B cell (primary cell): ENCODE measurements at places on chromosomes 11 and 22.
A peak's percentile ranks its signal among the peaks of the same experiment; 100 is the strongest.

- DNase-seq = no peak
These were observed 1088.2 kb downstream of the TBC1D22A start for GRCh38 chr22:47850644-47851151.

DNA sequence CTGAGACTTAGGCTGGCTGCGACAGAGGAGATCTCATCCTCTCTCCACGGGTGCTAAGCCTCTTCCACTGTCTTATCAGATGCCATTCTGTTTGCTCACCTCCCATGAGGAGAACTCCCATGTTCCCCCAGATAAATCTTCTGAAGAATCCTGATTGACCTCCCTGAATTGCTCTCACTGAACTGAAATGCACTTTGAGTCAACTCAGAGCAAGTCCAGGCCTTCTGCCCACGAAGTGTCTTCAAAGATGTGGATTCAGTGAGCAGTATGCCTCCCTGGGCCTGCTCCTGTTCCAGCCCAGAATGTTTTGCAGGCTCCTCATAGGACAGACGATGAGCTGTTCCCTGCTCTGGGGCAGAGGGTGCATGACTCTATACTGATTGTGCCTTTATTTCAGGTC, 17.4 kb downstream of the TUB start:
- DNase-seq = no peak

GRCh38 chr11:96303064-96303463, 39.9 kb downstream of the MAML2 start:
- DNase-seq = no peak

- no peak for DNase-seq
These were observed 18.3 kb downstream of the ANKK1 start for GRCh38 chr11:113405724-113406478.

- DNase-seq = no peak
These were observed 56.3 kb upstream of the ZBTB44 start for GRCh38 chr11:130370845-130371590.

DNA sequence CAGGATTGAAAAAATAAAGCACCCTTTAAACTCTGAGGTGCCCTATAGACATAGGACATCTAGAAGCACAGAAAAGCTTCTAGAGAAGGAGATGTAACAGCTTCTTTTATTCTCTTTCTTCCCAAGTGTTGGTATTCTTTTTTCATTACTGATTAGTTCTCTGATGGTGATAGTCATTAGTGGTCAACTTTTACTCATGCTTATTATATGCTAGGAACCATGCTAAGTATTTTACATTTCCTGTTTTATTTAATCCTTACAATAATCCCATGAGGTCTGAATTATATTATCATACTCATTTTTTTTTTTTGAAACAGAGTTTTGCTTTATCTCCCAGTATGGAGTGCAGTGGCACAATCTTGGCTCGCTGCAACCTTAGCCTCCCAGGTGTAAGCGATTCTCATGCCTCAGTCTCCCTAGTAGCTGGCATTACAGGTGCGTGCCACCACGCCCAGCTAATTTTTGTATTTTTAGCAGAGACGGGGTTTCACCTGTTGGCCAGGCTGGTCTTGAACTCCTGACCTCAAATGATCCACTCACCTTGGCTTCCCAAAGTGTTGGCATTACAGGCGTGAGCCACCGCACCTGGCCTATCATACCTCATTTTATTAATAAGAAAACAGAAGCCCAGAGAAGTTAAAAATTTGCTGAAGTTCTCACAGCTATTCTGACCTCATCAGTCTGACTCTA, 3.0 kb downstream of the C11orf52 start:
- no peak for DNase-seq

GRCh38 chr11:123573286-123573685, 81.1 kb downstream of the SCN3B start:
- DNase-seq = no peak

- DNase-seq = no peak
These were observed 12.7 kb upstream of the OR8K1 start for GRCh38 chr11:56333156-56333555.

DNA sequence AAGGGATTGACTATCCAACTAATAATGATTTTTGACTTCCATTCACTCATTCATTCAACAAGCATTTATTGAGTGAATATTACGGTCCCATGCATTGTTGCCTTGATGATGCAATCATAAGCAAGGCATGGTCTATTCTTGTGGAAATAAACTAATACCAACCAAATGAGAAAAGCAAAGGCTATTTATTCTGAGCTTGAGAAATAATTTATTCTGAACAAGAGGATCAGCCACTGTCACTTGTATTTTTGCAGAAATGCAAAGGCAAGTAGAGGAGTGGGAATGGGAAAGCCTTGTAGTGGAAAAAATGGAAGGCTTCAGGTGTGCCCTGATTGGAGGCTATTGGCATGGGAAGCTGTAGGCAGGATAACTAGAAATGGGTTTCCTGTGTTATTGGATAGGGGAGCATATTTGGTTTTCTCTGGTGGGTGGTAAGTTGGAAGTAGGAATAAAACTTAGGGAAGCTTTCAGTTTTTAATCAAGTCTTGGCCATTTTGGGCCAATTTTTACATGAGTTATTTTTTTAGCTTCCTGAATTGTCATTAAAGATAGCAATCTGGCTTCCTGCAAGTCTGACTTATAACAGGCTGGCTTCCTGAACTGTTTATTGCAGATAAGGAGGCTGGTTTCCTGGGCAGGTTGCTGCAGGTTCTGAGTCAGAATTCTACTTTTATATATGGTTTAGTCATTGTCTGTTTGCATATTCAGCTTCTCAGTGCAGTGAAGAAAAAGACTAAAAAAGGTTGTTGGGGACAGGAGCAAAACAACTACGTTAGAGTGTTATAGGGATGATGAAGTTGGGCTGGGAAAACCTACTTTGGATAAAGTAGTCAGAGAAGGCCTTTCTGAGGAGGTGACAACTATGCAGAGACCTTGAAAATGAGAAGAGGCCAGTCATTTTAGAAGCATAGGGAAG, 106.7 kb downstream of the APIP start:
- DNase-seq = no peak

DNA sequence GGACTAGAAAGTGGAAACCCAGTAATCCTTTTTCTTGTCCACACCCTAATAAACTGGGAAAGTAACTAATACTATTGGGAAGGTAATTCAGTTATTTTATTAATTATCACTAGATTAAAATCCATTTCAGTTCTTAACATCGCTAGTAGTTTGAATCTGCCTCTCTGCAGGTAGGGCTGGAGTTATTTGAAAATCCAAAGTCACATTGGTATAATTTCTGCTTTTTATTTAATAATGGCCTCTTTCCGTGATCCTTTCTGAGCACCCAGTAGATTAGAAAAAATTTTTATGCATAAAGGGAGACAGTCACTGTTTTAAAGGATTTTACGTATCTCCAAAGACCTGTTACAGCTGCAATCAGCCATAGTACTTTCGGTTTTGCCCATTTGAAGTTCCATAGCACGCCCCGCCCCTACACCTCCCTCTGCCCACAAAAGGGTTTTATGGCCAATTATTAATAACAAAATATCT, 605 bp upstream of the COPB1 start:
- peak; percentile 73 for DNase-seq

GRCh38 chr11:120191058-120191457, 19.8 kb upstream of the OAF start:
- no peak for DNase-seq

- DNase-seq = no peak
These were observed 24.3 kb upstream of the HIKESHI start for GRCh38 chr11:86277741-86278140.

DNA sequence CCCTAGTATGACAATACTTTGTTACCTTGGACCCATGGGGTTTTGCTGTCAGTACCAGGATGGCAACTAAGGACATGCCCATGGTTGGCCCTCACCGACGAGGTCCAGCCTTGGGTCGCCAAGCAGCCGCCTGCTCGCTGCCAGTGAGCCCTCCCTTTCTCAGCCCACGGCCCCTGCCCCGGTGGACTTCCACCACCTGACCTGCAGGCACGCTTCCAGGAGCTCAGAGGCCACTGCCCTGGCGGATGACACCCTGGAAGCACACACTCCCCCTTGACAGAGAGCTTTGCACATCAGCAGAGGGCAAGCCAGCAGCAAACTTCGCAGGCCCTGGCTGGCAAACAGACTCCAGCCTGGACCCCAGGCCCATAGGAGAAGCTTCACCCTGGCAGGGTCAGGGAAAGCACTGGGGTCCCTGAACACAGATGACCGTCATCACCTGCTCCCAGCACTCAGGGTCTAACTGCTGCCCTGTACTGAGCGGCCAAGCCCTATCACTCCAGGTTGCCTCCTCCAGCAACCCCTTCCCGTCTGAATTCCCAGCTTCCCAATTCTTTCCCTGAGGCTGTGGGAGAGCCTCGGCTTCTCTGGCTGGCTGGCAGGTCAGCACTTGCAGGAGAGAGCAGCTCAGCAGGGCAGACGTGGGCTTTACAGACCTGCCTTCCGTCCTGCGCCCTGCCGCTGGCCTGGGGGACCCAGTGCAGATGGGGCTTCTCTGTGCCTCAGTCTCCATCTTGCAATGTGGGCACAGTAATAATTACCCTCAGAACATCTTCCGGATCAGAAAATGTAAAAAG, 2.7 kb upstream of the PPARA start:
- no peak for DNase-seq

GRCh38 chr11:132072044-132072857, 701.8 kb downstream of the NTM start:
- DNase-seq = no peak

DNA sequence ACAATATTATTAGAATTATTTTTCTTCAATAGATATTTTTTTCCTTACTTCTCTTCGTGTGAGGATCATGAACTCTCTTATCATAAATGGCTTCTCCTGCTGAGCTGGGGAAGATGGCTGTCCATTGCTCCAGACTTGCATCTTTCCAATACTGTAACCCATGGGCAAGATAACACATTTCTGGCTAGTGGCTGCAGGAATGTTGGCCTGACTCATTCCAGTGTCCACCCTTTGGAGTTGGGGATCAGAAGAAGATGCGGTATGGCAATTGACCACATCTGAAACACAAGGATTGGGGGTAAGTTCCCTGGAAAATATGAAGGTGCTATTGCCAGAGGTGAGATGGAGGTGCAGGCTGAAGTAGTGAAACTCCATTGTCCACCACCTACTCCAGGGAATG, 92.8 kb downstream of the FAR1 start:
- no peak for DNase-seq

DNA sequence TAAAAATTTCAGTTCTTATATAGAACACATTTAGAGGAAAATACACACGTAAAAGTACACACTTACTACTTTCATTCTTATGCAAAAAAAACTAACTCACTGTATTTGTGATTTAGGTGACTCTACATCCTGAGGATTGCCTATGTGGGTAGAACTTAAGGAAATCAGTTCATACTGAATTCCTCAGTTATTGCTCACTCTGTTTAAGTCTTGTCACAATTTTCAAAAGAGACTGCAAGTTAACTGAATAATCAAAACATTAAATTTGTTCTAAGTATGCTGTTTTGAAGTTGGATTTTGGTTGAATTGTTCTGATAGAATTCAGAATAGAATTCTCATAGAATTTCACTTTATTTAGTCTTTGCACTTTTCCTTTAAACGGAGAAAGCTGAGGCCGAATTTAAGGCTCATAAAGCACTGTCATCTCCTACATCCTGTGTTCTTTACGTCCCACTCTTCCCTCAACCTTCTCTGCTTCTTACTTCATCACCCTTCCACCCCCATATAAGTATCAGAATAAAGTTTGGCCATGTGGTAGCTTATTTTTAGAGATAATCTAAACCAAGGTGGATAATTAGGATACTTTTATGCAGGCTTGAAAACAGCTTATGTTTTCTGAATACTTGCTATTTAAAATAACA, 59.8 kb downstream of the APOL5 start:
- no peak for DNase-seq

GRCh38 chr11:33622806-33623205, 77.8 kb downstream of the C11orf91 start:
- DNase-seq = no peak

DNA sequence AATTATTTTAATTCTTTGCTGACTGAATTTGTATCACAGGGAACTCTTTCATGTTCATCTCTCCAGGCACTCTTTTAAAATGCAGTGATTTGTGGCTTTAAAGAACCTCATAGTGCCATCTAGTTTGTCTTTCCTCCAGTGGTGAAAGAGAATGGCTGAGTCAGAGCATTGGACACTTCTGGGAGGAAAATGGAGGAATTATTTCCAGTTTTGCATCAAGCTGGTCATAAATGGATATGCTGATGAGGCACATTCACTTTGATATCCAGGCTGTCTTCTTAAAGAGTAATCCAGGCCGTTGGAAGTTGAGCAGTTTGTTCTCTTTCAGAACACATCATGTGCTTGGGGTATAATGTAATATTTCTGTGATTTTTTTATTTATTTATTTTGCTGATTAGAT, 273.7 kb downstream of the DDX10 start:
- no peak for DNase-seq

GRCh38 chr22:50301581-50301991, 5.9 kb downstream of the PLXNB2 start:
- peak; percentile 74 for DNase-seq

- no peak for DNase-seq
These were observed 199.5 kb downstream of the MYO18B start for GRCh38 chr22:25941365-25941960.

GRCh38 chr11:7656704-7657103, 16.6 kb downstream of the CYB5R2 start:
- no peak for DNase-seq

DNA sequence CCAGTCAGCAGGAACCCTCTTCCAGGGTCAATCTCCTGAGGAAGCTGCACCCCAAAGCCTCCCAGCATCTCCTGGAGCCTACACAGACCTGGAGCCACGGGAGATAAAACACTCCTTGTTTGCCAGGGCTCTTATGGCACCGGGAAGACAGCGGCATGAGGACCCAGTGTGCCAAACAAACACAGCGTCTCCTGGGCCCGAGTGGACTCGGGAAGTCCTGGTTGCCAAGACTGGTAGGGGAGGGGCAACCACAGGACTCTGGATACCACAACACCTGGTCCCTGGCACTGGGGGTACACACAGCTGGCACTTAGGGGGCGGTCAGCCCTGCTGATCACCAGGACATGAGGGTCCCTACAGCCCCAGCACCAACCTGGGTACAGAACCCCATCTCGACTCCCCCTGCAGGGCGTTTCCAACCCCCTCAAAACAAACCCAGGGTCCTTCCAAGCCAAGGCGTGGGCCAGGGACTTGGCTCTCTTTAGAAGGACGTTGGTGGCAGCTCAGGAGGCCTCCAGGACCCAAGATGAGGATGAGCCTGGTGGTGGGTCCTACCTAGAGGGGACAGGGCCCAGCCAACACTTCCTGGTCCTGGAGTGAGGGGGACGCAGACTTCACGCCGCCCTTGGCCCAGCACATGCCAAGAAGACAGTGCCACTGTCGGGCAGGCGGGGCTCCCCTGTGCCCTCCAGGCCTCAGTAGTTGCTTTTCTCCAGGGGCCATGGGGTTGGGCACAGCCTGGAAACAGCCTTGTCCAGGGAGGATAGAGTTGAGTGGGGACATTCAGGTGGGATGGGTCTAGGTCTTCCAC, 85.0 kb downstream of the CELSR1 start:
- DNase-seq = no peak

- DNase-seq = peak; percentile 2
These were observed 175.7 kb downstream of the TMEM135 start for GRCh38 chr11:87213444-87213843.

- DNase-seq = no peak
These were observed 11.9 kb downstream of the CELF1 start for GRCh38 chr11:47541070-47541469.
